ENCODE measurements at places on chromosomes 6 and 20.

DNA sequence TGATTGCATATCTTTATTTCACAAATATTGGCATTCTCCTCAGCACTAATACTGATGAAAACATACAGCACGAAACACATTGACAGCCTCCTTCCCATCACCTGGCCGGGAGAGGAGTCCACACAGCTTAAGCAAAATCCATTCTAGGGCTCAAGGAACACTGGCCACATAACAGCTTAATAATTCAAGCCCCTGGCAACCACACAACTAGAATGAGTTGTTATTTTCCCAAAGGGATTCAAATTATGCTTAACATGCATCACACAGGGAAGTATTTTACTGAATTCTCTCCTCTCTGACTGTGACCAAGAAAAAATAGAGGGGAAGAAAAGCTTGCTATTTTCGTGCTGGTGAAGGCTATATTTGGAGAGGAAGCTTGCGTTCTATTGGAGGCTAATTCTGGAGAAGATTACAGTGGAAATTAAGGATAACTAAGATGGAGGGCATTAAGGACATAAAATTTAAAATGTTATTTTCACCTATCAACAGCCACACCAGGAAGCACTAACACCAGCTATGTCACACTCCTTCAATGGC, 198.5 kb downstream of the ADGRG6 start:
- no peak for DNase-seq

DNA sequence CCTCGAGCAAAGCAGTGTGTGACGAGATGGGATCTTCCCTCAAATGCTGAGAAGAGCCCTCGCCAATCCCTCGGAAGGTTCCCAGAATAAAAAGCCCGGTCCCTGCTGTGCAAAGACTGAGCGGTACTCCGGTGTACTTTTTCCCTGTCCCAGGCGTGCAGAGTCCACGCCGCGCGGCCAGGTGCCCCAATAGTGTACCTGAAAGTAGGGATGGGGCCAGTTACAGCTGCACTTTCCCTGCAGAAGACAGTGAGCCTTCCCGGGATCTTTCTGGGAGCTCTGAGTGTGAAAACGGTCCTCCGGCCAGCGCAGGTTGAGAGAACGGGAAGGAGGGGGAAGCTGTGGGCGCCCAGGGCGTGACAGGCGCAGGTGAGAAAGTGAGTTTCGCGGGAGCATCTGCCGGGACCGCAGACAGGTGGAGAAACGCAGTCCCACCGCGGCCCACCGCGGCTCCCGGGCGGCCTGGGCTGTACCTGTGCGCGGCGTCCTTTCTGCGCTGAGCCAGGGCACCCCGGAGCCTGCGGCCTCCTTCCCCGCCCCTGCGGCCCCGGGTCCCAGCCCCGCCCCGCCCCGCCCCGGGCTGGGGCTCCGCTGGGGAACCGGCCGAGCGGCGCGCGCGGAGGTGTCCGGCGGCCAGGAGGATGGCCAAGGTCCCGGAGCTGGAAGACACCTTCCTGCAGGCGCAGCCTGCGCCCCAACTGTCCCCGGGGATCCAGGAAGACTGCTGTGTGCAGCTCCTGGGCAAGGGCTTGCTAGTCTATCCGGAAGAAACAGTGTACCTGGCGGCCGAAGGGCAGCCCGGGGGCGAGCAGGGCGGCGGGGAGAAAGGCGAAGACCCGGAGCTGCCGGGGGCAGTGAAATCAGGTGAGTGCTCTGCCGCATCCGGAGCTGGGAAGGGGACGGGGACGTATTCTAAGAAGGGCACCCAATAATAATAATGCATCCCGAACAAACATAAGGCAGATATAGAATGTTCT, at the start of gene RFX6:
TSS of gene RFX6 (plus strand) at position 608 of the 977 bp plus-strand sequence. CDS start at position 642, 34 bp downstream.
- DNase-seq: no peak

DNA sequence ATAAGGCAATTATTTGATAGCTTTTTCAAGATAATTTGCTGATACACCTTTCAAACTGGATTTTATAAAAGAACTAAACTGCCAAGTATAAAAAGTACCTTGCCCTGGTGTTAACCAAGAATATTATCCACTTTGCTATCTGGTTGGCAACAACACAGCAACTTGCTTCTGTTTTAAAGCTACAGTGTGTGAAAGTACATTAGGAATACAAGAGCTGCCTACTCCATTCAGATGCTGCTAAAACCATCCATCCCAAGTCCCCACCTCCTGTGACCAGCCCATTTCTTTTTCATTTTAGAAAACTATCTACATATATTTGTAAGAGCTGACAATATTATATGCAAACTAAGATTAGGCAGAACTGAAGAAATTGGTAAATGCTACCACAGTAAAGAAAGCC, 12.8 kb downstream of the CLDN20 start:
- no peak for DNase-seq

DNA sequence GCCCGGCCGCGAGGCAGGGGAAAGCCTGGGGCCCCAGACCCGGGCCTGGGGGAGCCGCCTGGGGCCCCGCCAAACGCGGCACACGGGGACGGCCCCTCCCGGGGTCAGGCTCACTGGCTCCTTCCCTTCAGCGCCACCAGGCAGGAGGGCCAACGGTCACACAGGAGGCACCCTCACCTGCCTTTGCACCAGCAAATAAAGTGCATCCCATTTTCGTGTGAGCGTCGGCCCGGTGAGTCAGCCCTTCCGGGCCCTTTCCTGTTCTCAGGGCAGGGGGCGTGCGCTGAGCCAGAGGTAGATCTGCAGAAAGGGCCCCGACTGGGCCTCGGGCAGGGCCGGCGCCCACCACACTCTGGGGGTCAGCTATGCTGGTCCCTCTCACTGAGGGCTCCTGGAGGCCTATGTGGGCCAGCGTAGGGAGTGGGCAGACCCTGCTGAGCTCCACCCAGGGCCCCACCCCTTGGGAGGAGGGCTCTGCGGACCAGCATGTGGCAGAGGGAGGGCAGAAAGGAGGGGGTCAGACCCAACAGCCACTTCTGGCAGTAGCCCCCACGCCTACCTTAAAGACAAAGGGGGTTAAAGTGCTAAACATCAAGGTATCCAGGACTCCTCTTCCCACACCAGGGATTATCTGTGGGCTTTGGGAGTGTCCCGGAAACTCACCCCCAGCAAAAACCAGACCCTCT, 931 bp upstream of the UCKL1 start:
- DNase-seq: no peak

DNA sequence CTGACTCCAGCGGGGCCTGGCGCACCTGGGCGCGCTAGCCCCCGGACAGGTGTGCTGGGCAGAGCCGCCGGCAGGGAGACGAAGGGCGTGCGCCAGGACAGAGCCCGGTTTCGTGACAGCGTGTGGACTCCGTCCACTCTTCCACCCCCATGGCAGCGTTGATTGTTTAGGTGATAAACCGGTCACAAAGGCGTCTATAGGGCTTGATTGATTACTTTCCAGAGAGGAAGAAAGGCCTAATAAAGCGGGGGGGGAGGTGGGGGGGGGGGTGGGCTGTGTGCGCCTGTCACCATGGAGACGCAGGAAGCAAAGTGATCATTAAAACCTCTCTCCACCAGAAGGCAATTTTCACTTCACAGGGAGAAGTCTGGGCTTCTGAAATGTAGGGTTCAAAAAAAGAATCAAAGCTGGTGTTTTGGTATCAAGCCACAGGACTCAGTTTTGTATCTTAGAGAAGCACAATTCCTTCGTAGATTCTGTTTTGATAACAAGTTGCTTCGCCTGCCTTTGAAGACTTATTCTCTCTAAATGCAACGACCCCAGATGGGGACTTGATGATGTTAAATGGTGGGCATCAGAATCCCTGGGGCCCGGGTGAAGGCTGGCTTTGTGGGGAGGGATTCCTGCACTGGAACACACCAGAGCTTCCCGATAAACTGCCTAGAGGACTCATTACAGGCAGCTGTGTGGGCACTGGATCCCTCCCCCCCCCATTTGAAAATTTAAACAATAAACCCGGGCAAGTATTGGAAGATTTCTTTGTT, 1.4 kb downstream of the PHACTR3 start:
- DNase-seq: no peak

GRCh38 chr20:49030954-49031619, 15.0 kb upstream of the CSE1L start:
- DNase-seq: no peak

DNA sequence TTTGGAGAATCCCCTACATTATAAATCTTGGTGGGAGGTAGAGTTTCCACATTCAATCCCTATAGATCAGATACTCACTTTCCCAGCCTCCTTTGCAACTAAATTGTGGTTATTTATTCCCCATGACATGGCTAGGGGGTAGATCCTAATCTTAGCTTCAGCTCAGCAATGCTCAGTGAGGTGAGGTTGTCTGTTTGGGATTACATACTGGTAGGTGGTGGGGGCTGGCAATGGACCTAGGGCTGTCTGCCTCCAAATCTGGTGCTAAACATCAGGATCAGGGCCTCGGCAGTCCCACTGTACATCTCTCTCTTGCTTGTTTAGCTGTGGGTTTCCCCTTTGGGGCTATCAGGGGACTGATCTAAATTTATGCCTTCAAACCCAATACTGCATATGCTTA, 45.8 kb upstream of the PMEPA1 start:
- DNase-seq: no peak
